Activated CD4-positive, alpha-beta T cell treated with anti-CD3 and anti-CD28 coated beads for 24 hours (primary cell): ENCODE measurements at places on chromosomes 2 and 18.

DNA sequence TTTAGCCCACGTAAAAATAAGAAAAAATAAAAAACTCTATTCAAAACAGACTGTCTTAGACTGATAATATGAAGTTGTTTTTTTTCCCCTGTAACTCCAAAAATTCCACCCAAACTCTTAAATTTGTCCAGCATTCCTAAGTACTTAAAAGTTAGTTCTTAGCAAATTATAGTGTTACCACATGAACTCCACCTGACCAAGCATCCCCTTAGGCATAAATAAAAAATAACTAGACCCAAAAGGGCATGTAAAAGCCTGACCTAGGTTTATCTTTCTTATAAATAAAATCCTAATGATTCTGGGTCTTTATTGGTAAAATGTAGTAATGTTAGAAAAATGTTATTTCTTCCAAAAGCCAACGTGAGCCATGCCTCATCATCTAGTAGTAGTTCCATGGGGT, 54.3 kb downstream of the TTC21B start:
- no peak for DNase-seq

DNA sequence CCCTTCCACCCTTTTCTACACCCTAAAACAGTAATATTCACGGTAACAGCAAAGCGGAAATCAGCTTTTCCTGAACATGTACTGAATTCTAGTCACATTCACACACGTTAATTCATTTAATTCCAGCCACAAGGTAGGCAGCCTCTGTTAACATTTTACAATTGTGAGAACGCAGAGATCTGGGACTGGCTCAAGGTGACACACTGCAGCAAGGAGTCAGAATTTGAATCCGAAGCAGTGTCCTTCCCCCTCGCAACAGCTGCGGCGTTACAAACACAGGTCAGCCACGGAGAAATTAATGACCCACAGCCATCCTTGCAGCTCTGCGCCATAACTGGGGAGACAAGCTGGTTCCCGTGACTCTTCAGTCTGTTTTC, 818 bp upstream of the SLC20A1 start:
- DNase-seq, result no peak

DNA sequence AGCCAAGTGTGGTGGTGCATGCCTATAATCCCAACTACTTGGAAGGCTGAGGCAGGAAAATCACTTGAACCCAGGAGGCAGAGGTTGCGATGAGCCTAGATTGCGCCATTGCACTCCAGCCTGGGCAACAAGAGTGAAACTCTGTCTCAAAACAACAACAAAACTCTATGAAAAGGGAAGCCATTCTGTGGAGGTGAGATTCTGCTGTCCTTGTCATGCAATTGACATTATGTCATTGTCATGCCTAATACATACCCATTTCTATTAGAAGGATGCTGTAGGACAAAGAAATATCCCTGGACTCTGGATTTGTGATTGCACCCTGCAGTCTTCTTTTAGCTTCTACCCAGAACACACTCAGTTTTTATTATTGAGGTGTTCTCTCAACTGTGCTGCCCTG, 8.6 kb downstream of the RASGRP3 start:
- DNase-seq, result no peak

- DNase-seq, result no peak
Observed at GRCh38 chr2:225930687-225931086, 531.2 kb downstream of the NYAP2 start.

GRCh38 chr18:25261768-25262167, 90.2 kb downstream of the ZNF521 start:
- DNase-seq, result no peak

DNA sequence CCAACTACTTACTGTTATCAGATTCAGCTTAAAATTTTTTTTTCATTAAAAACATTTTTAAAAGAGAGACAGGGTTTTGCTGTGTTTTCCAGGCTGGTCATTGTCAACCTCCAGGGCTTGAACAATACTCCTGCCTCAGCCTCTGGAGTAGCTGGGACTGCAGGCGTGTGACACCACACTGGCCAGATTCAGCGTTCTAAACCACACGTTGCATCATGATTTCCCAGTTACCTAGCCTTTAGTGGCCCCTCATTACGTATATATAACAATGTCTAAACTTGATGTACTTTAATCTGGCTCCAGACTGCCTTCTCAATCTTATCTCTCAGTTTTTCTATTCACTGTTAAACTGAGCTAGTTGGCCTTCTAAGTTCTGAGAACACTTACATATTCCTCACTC, 89.6 kb downstream of the COMMD1 start:
- DNase-seq, result no peak

DNA sequence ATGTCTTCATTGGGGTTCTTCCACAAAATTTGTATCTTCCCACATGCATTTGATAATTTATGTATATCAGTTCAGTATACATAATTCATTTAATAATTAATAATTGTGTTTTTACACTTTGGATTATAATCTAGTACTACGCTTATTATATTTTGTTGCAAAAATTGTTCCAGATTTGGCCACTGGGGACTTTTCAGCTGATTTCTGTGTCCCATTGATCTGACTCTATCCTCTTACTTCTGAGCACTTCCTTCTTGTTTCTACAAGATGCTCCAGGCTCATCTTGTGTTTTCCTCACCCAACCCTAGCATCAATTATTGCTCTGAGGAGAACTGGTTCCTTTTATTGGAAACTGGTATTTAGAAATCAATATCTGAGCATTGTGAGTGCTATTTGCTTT, 215.3 kb upstream of the CDH19 start:
- no peak for DNase-seq

DNA sequence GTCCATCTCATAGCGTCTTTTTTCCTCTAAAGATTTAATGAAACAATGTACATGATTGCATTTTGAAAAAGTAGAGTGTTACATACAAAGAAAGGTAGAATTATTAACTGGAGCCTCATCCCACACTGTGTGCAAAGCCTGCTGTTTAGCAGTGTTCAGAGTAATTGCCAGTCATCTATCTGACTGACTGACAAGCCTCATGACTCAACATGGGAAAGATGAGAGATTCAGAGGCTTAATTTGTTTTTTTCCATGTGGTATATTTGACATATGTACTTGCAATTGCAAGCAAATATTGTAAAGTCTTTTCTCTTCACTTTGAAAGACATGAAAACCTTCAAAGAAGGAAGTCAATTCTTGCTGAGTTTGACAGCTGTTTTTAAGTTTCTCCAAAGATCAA, 14.7 kb downstream of the PCARE start:
- DNase-seq, result no peak
